ENCODE measurements at places on chromosomes 1 and 21. TPM values are rescaled to one million over a fixed set of nuclear protein-coding genes. Genes with fewer than 3 reads are reported as not detected.
A peak's percentile ranks its signal among the peaks of the same experiment; 100 is the strongest.

GRCh38 chr1:17831597-17831996, 76.5 kb downstream of the ACTL8 start:
- H3K4me1 ChIP-seq = no peaks in the 10 kb centered on the region
- no peaks in the 10 kb centered on the region for H3K36me3 ChIP-seq
- peaks cover 19% of the 10 kb centered on the region for H3K27me3 ChIP-seq
- H3K4me3 ChIP-seq = no peak overlapping the region
- H3K27ac ChIP-seq = no peak overlapping the region

DNA sequence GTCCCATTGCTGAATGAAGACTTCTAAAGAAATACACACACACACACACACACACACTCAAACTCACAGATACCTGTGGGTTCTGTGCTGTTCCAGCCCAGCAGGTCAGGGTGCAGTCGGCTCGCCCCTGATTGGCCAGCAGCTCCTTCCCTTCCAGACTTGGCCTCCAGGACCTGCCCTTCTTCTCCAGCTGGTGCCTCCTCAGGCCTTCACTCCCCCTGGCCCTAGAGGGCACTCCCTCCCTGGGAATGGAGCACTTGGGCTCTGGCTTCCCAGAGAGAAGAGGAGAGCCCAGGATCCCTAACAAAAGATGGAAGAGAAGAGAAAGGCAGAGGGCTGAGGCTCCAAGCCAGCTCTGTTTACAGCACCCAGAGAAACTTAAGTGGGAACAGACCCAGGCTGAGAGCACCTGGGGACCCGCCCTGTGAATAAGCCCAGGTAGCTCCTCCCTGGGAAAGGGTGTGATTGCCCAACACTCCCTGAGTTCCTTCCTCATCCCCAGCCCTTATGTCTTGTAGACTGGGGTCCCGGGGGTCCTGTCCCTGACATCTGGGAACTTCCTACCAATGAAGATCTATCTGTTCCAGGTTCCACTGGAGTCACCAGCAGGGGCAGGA, at the start of gene PGLYRP3:
Gene PGLYRP3, minus strand, starts transcription at position 383 of the 617 bp plus-strand sequence. CDS start 2,287 bp downstream, outside the sequence.
- no peaks in the 10 kb centered on the region for H3K4me1 ChIP-seq
- H3K4me3 ChIP-seq = no peak within 1 kb of the TSS
- DNase-seq = no peak
- no peak within 1 kb of the TSS for H3K27ac ChIP-seq

DNA sequence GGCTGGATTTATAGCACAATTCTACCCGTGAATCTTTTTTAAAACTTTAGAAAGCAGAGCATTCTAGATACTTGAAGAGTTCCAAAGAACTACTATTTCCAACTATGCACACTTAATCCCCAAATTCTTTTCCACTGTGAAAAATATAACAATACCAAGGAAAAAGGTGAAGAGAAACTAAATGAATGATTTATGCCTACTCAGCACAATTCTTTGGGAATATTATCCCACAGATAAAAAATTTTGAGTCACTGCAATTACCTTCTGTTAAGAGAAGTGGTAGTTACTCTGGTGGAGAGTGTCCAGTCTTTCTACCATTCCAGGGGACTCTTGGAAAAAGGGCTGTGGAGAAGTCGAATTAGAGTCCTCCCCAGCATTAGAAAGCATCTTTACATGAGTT, 39.2 kb downstream of the ERO1B start:
- peaks cover 40% of the 10 kb centered on the region for H3K36me3 ChIP-seq
- H3K4me3 ChIP-seq = no peak overlapping the region
- no peaks in the 10 kb centered on the region for H3K27me3 ChIP-seq
- no peak for DNase-seq
- H3K4me1 ChIP-seq = no peaks in the 10 kb centered on the region

DNA sequence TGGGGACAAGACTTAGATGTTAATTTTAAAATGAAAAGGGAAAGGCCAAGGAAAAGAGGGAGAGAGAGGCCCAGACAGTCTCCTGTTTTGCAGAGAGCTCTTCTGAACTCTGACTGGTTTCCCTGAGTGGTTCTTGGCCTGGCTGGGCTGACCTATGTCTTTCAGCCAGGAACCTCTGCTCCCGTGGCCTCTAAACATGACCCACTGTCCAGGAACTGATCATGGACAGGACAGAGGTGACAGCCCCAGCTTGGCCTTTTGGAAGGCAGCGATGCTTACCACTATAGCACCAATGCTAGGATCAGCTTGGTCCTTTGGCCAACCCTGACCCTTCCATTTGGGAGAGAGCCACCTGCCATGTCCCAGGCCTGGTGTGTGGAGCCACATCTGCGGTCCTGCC, 55.2 kb downstream of the PRDM16 start:
- no peaks in the 10 kb centered on the region for H3K27me3 ChIP-seq
- no peak overlapping the region for H3K4me3 ChIP-seq
- DNase-seq = no peak
- no peak overlapping the region for H3K27ac ChIP-seq
- no peaks in the 10 kb centered on the region for H3K36me3 ChIP-seq

DNA sequence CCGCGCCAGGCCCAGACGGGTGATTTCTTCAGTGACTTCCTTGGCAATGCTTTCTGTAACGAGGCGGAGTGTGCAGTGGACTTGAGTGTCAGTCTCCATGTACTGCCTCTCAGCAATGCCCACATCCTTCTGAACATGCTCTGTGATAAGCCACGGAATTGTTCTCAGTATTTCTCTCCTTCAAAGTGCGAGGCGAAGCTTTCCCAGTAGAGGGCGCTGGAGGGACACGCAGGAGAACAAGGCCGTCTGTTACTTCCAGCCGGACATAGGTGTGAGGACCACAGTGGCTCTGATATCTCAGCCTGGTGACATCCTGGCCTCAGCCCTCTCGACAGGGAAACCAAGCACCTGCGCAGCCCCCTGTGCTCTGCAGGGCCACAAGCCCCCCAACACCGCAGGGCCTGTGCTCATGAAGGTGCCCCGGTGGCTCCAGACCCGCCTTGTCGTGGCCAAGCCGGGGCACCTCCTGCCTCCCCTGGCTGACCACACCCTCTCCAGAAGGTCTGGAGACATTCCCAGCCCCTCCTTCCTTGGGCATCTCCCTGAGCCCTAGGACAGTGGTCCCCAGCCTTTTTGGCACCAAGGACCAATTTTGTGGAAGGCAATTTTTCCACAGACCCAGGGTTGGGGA, 46.1 kb upstream of the BACE2 start:
- peak; percentile 41 for DNase-seq
- H3K27me3 ChIP-seq = peaks cover 5% of the 10 kb centered on the region
- no peaks in the 10 kb centered on the region for H3K4me1 ChIP-seq
- H3K36me3 ChIP-seq = no peaks in the 10 kb centered on the region
- H3K27ac ChIP-seq = no peak overlapping the region

DNA sequence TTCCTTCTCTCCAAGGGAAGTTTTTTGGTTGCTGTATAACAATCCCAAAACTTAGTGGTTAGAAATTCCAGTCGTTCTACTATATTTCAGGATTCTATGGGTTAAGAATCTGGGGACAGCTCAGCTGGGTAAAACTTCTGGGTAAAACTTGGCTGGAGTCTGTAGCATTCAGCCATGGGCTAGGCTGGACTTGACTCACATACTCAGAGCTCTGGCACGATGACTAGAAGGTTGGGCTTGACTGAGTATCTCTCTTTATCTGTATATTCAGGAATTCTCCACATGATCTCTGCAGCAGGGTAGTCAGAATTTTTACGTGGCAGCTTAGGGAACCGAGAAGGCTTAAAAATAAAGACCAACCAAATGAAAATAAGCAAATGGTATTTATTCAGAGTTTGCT, 28.2 kb upstream of the HRNR start:
- H3K4me3 ChIP-seq = no peak overlapping the region
- H3K27me3 ChIP-seq = peaks cover 8% of the 10 kb centered on the region
- no peaks in the 10 kb centered on the region for H3K4me1 ChIP-seq
- DNase-seq = no peak

- H3K27ac ChIP-seq = no peak overlapping the region
- no peak for DNase-seq
- no peak overlapping the region for H3K4me3 ChIP-seq
- no peaks in the 10 kb centered on the region for H3K27me3 ChIP-seq
- H3K4me1 ChIP-seq = peaks cover 3% of the 10 kb centered on the region
- peaks cover 82% of the 10 kb centered on the region for H3K36me3 ChIP-seq
Observed at GRCh38 chr1:27299385-27300271, 22.3 kb upstream of the TMEM222 start.

- H3K4me3 ChIP-seq = no peak overlapping the region
- DNase-seq = no peak
- H3K36me3 ChIP-seq = no peaks in the 10 kb centered on the region
Observed at GRCh38 chr1:113040041-113040440, 33.0 kb upstream of the LRIG2 start.

DNA sequence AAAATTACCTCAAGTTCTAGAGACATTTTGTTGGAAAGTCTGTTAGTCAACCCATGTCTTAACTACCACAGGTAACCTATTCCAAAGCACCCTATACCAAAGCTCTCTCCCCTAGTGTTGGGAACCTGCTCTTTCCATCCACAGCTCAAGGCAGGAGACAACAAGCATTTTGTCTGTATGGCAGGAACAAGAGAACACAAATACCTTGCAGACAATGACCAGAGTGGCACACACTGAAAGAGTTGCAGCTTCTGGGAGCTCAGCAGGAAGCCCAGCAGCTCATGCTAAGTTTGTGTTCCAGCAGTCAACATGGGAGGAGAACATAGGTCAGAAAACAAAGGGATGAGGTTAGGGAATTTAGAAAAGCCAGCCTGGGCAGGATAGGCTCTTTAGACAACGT, 300.8 kb downstream of the HHIPL2 start:
- H3K4me3 ChIP-seq = no peak overlapping the region
- no peaks in the 10 kb centered on the region for H3K4me1 ChIP-seq
- no peak overlapping the region for H3K27ac ChIP-seq
- no peaks in the 10 kb centered on the region for H3K36me3 ChIP-seq

DNA sequence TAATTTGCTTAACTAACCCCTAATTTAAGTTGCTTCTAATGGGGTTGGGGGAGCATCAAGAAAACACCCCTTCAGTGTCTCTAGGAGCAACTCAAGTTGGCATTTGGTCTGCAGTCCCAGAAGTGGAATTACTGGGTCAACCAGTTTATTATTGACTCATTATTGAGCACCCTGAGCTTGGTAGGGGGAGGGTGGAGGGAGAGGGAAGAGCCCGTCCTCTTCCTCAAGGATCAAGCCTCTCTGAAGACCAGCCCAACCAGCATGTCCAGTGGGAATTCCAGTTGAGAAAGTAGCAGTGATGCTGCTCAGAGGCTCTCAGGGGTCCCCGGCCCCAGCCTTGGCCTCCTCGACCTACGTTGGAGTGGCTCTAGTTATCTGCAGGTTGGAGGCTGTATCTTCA, 2.1 kb upstream of the PLA2G2F start:
- H3K27me3 ChIP-seq = peaks cover 6% of the 10 kb centered on the region
- H3K36me3 ChIP-seq = no peaks in the 10 kb centered on the region
- no peak overlapping the region for H3K4me3 ChIP-seq

- peak overlapping the region; percentile 93 for H3K27ac ChIP-seq
- H3K4me3 ChIP-seq = peak overlapping the region; percentile 80
- peak; percentile 72 for DNase-seq
- no peaks in the 10 kb centered on the region for H3K27me3 ChIP-seq
- peaks cover 74% of the 10 kb centered on the region for H3K4me1 ChIP-seq
- H3K36me3 ChIP-seq = no peaks in the 10 kb centered on the region
Observed at GRCh38 chr1:41728403-41729202, 190.1 kb downstream of the HIVEP3 start.

GRCh38 chr21:42424914-42425541, 21.3 kb downstream of the UBASH3A start:
- H3K27ac ChIP-seq = peak overlapping the region; percentile 64
- H3K27me3 ChIP-seq = peaks cover 27% of the 10 kb centered on the region
- H3K4me3 ChIP-seq = no peak overlapping the region
- no peaks in the 10 kb centered on the region for H3K36me3 ChIP-seq
- no peak for DNase-seq

DNA sequence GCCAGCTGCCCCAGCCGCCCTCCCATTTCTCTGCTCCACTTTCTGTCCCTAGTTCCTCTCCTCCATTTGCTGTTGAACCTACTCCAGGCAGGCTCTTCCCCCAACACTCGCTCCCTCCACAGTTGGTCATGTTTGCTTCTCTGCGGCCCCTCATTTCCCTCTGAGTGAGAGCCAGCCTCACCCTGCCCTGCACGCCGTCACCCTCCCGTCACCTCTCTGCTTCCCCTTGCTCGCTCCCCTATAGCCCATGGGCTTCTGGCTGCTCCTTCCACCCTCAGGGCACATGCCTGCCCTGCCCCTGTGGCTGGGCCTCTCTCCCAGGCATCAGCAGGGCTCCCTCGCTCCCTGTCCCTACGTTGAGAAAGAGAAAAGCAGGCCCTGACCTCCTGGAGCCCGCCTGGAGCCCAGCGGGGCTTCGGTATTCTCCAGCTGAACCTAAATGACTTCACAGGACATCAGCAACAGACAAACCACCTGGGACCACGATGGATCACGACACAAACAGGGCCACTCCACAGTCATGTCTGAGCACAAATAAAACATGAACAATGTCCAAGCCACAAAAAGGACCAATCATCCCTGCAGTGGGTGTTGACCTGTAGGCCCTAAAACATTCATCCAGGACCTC, 13.3 kb upstream of the THEMIS2 start:
- no peak overlapping the region for H3K27ac ChIP-seq
- no peak overlapping the region for H3K4me3 ChIP-seq
- H3K4me1 ChIP-seq = peaks cover 36% of the 10 kb centered on the region
- no peaks in the 10 kb centered on the region for H3K27me3 ChIP-seq
- H3K36me3 ChIP-seq = no peaks in the 10 kb centered on the region

GRCh38 chr1:145858238-145858900, 512 bp downstream of the PIAS3 start:
- no peak for DNase-seq
- peaks cover 2% of the 10 kb centered on the region for H3K27me3 ChIP-seq
- H3K4me1 ChIP-seq = peaks cover 14% of the 10 kb centered on the region
- peak overlapping the region; percentile 92 for H3K27ac ChIP-seq

The S100A7A gene
- total RNA-seq = not detected

The SERTAD4 gene
- not detected for total RNA-seq

The SPATA6 gene
- 4.8 TPM for total RNA-seq

The ARHGEF16 gene
- not detected for total RNA-seq

The S100A12 gene
- total RNA-seq = not detected

The CD1D gene
- total RNA-seq = 5.0 TPM
